ENCODE measurements at places on chromosomes 7 and 10.

GRCh38 chr7:55349121-55349520 lies 16.0 kb upstream of the LANCL2 start:
- no peak for DNase-seq

DNA sequence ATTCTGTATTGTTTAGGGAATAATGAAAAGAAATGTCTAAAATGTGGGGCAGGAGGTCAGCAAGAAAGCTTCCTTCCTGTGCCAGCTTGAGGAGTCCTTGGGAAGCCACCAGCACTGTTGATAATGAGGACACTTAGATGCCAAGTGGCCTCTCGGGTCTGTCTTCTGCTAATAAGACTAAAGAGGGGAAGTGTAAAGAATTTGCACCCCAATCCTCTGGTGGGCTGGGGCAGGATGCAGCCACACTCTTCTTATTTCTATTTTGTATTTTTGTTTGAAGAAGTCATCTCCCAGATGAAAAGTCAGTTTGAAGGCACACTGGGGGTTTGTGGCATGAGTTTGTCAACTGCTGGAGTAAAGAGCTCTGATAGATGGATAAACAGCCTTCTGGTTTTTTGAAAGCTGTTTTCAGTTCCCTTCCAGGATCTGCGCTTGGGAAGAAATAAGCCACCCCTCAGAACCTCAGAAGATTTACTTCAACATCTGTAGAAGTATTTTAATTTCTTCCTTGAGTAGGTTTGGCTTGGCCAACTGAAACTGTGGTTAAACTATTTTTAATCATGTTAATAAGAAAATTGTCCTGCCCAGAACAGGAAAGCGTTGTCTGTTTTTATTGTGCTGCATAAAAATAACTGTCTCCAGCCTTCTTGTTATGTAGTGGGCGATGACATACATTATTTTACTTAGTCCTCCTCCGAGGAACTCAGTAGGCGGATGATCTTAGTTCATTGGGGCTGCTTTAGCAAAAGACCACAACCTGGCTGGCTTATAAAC lies 128.8 kb upstream of the GPR26 start:
- DNase-seq: no peak

DNA sequence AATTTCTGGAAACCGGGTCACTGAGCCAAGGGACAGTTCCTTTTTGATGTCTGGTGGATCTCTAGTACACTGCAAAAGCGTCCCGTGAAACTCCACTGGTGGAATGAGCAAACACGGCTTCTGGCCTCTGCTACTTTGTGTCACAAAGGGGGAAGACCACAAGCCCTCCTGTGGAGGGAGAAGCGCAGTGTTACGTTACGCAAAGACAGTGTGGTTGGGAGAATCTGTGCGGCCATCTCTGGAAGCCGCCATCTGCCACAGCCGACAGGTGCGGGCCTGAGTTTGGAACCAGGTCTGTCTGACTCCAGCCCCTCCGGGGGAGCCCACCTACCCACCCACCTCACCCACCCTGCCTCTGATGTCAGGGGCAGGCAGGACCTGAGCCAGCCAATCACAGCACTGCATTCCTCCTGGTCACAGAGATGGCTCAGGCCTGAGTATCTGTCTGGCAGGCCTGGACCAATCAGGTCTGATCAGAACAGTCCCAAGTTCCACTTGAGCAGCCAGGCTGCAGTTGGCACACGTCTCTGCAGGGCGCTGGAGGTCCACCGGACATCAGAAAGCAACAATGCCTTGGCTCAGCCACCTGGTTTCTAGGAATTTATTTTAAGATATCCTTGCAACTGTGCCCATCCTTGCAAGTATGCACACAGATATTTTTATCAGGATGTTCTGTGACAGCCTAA lies 3.0 kb upstream of the CYP2W1 start:
- no peak for DNase-seq

GRCh38 chr10:15433850-15434537 lies 62.9 kb upstream of the FAM171A1 start:
- peak; percentile 20 for DNase-seq

GRCh38 chr7:121475806-121476205 lies 79.7 kb upstream of the FAM3C start:
- no peak for DNase-seq

DNA sequence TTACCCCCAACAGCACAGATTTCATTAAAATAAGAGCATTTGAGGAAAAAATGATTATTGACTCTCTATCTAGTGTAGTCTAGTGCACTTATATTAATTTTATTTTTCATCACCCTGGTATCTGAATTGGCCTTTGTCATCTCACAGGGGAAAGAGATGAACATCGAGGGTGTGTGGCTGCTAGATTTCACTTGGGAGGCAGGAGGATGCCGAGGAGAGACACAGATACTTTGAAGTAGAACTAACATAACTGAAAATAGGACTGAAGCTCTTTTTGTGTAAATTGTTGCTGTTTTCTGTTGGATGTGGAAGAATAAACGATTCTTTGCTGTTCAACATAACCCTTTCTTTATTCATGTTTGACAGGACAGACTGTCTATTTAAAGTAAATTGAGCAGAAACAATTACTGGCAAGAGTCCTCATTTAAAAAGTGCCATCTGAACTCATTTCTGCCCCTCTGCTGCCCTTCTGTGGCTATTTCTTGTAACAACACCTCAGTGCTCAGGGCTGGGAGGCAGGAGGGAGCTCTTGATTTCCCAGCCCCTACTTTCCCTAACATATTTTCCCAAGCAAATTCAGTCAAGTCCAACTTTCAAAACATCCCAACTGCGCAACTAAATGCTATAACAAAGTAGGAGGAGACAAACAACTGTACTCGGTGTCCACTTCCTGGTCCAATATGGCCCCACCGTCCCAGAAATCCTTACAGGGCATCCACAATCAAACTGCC lies 15.6 kb downstream of the LYZL1 start:
- DNase-seq: no peak

- no peak for DNase-seq
Observed at GRCh38 chr10:69742928-69743602, 58.6 kb upstream of the COL13A1 start.

DNA sequence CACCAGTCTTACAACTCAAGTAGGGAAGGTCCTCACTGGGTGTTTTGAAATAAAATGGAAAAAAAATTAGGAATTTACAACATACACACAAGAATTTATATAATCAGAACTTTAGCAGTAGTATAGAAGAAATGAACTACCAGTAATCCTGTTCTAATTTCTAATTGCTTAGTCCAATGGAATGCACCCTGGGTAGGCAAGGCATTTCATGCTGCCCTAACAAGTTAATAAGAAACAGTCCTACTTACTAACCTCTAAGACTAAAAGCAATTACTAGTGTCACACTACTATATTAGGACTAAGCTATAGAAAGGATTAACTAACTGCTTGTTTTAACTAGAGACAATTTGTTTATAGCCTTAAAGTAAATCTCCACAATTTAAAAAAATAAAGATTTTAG lies 158.1 kb downstream of the BTAF1 start:
- DNase-seq: no peak

DNA sequence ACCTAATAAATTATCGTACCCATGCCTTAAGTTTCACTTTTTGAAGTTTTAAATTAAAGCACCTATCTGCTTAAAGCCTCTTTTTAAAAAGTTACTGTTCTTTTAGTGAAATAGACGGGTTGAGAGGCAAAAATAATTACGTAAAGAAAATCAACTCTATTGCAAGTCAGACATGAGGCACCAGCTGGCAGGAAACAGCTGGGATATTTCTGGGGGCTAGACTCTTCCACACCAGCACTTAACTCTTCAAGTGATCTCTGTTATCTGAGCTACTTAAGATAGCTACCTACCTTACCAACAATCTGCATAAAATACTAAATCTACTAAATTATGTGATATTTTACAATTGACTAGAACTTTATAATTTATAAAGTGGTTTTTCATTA lies 35.8 kb downstream of the GBF1 start:
- DNase-seq: no peak

DNA sequence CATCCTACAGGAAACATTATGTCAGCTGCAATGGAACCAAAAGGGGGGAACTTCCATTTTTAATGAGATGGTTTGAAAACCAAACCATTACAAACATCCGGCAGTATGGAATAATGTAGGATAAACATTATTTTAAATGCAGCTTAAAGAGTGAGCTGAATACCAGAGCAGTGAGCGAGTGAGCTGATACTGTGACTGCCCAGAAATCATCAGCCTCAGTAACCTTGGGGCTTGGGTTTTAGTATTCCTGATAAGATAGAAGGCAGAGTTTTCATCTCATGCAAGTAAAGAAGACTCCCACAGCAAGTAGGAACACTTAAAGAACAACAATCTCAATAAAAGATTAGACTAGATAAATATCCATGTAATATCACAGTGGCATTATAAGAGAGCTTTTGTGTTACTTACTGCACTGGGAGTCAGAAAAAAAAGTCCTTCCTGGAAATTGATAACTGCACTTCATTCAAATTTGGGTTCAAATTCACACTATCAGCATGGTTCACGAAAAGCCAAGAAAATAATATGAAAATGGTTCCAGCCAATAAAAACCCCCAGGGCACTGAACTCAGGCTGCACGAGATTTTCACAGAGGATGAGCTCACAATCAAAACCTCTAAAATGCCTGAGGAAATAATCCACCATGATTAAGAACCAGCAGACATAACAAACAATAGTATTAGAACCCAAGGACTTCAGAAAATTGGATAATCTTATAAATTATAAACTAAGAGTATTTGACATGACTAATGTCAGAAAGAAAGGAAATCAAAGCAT lies 115.7 kb downstream of the MTPAP start:
- DNase-seq: no peak

DNA sequence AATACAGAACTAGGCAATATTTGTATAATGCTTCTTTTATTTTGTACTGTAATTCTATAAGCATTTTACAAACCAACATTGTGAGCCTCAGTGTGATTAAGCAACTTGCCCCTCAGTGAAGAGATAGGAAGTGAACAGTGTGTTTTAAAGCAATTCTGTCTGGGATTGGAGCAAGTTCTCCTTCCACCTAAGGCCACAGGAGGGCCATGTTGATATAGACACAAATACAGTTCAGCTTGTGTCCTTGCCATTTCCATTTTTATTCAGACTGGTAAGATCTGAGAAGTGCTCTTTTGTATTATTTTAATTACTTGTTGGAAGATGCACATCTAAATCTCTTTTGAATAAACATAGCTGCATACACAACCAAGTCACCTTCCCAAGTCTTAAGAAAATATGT lies 416.3 kb upstream of the COBL start:
- DNase-seq: no peak

DNA sequence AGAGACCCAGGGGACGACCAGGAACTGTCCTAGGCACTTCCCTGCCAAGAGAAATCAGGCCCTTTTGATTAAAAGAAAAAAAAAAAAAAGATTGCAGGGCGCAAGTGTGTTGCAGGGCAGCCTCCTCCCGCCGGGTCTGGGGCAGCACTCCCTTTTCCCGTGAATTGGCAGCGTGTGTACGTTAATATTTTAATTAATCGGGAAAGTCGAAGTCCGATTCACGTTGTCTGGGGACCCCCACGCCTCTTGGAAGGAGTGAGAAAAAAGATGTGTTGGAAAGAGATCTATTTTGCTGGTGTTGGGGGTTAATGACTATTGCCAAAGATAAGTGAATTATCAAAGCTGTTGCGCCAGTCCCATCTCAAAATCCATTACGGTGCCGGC lies 1.3 kb upstream of the EBF3 start:
- DNase-seq: no peak

- DNase-seq: no peak
Observed at GRCh38 chr7:43110791-43111535, 1.5 kb upstream of the HECW1 start.
